RPMI7951 (cell line): ENCODE measurements at places on chromosomes 2 and 18. TPM values are rescaled to one million over a fixed set of nuclear protein-coding genes. Genes with fewer than 3 reads are reported as not detected.

- DNase-seq = no peak
Observed at GRCh38 chr2:23953625-23954024, 13.4 kb downstream of the UBXN2A start.

DNA sequence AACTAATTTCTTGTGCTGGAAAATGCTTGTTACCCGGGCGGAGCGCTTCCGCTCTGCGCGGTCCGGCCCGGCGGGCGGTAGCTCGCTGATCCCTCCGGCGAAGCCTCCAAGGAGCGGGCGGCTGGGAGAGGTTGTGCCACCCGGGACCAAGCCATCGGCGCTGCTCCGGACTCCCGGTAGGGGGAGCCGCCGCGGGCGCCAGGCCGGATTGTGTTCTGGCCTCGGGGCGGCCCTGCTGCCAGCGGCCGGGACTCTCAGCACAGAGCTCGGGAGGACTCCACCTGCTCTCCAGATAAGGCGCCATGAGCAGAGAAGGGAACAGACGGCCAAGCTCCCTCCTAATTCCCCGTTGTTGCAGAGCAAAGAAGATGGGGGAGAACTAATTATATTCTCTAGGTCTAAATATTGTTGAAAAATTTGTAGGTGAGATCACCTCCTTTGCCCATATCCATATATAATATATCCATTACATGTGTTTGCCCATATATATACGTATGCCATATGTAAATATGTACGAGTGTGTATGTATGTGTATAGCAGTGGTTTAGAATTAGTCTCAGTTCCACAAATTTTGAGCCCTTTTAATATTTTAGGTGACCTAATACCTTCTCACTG, 13.8 kb upstream of the SATB2 start:
- peak; percentile 65 for DNase-seq

DNA sequence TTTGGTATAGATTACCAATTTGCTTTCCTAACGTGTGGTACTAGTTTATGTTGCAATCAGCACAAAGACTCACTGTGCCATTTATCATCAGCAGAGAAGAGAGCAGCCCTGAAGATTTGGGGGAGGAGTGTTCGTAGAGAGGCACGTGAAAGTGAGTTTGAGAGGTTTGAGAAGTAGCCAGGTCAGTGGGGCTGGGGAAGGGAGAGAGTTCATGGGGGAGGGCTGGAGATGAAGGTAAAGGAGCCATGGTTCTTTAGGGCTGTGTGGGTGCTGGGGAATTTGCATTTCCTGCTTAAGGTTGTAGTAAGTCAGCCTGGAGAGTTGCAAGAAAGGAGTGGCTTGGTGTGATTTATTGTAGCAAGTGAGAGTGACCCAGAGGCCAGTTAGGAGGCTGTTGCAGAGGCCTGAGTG, 172.1 kb downstream of the NEDD4L start:
- DNase-seq = peak; percentile 25

- peak; percentile 64 for DNase-seq
Observed at GRCh38 chr18:23228102-23229061, 93.1 kb downstream of the CABLES1 start.

GRCh38 chr2:215718890-215719289, 283.0 kb upstream of the FN1 start:
- DNase-seq = no peak

GRCh38 chr18:22399949-22400348, 17.8 kb downstream of the CTAGE1 start:
- DNase-seq = peak; percentile 19

DNA sequence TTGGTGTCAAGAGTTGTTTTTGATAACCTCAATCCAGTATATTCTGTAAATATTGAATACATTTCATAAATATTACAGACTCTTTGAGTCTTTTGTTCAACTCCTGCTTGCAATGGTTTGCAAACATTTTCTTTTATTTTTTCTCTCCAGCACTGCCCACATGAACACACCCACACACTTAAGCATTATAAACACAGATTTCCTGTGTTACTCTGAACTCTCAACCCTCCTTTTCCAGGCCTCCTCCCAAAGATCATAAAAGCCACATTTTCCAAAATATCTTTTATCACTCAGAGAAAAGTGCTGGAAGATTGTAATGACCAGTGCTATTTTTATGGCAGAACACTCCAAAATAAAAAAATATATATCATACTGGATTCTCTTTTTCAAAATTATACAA, 20.5 kb downstream of the ARHGAP25 start:
- no peak for DNase-seq

DNA sequence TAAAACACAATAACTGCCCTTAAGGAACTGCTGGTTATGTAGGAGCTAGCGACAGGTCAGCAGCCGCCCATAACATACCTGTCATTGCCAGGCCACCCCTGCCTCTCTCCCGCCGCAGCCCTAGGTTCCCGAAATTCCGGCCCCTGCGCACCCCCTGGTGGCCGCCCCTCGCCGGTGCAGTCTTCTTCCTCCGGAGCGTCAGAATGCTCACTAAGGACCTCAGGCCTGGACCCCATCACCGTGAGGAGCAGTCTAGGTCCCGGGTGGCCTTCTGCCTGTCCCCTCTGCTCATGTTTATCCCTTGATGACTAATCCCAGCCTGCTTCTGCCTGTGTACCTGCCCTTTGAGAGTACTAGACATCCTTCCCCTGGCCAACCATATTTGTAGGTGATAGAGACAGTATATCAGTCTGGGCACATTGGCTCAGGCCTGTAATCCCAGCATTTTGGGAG, 115.7 kb upstream of the SLC1A4 start:
- DNase-seq = peak; percentile 40

DNA sequence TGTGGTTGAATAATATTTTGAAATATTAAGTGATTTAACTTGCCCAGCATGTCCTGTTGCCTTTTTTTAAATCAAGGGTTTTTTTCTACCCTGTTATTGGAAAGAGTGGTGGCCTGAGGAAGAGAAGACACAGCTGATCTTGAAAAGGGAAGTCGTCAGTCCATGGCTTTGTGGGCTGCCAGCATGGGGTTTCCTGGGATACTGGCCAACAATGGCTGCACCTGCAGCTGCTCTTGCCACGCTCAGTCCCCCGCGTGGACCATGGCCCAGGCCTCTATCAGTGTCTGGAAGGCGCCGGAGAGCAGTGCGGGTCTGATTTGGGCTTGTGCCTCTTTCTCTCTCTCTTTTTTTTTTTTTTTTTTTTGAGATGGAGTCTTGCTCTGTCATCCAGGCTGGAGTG, 99.3 kb downstream of the ASB1 start:
- peak; percentile 20 for DNase-seq

GRCh38 chr18:66564236-66564635, 39.7 kb downstream of the CDH19 start:
- no peak for DNase-seq

DNA sequence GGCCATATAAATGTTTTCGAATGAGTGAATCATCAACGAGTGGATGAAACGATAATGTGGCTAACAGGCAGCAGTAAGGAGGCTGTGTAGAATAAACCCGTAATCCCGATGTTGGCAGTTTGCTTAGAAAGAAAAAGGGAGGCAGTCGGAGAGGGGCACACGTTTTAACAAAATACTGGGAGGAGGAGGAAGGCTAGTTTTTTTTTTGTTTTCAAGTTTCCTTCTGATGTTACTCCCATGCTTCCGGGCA, 476 bp upstream of the MSH2 start:
- peak; percentile 37 for DNase-seq

DNA sequence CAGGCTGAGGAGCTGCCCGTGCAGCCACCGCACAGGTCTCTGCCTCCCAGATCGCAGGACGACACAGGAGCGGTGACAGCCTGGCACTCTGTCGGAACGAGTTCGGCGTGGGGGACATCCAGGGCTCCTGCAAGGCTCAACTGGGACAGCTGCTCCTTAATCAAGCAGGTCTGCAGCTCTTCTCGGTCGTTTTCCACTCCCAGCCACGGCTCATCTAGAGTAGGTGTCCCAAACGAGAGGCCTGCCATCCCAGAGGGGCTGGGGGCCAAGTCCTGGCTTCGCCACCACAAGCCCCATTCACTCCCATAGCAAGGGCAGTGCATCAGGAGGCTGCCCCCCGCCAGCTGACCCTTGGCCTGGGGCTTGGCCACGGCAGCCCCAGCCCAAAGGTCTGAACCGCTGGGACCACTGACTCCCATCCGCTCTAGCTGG, 22.5 kb downstream of the PASK start:
- DNase-seq = no peak

DNA sequence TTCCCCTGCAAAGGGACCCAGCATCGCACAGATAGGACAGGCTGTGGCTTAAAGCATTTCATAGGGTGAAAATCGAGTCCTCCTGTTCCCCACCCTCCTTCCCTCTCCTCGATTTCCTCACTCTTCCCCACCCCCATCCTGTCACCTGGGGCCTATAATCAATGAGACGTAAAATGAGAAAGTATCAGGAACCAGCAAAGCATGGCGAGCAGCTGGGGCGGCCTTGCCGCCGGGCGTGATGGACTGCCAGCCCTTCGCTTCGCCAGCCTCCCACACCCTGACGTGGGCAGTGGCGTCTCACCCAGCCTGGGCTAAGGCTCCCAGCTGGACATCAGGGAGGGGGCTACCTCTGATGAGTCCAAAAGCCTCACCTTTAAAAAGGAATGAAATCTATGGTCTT, 11.1 kb downstream of the SLC30A3 start:
- no peak for DNase-seq

GRCh38 chr18:5152343-5153020, 44.6 kb downstream of the AKAIN1 start:
- DNase-seq = no peak

- DNase-seq = peak; percentile 15
Observed at GRCh38 chr18:34773961-34774766, 64.1 kb downstream of the DTNA start.

DNA sequence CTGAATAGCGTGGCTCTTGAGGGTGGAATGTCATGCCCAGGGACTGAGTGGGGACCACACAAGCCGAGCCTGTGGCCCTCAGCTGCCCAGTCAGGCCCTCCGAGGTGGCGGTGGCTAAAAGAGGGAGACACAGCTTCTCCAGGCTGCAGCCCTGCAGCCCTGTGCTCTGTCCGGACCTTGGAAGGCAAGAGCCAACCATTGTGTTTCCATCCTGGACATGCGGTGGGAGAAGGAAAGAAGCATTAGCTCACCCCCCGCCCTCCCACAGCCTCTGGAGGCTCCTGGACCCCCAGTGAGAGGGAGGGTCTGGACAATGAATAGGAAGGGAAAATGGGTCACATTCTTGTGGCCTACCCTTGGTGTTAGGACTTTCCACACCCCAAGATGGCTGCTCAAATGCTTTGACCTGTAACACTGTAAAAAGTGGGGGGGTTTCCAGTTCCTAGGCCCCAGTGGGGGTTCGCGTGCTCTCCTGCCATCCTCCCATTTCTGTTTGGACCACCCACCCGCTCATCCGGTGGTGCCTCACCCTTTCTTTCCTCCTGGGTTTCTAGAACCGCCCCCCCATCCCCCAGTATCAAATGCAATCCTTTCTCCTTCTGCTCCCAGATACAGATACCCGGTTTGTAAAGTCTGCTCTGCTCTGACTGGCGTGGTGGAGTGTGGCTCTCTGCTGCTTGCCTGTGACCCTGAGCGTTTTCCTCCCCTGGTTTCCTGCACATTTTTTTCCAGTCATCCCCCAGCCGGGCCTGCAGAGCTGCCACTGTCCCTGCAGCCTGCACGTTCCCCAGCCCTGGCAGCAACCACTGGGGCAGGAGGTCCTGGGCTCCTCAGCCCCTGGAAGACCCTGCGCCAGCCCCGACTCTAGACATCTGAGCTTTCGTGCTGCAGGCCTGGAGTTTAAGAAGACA, 36.3 kb upstream of the SMAD7 start:
- no peak for DNase-seq

- DNase-seq = no peak
Observed at GRCh38 chr2:65073879-65074565, 17.8 kb downstream of the CEP68 start.

DNA sequence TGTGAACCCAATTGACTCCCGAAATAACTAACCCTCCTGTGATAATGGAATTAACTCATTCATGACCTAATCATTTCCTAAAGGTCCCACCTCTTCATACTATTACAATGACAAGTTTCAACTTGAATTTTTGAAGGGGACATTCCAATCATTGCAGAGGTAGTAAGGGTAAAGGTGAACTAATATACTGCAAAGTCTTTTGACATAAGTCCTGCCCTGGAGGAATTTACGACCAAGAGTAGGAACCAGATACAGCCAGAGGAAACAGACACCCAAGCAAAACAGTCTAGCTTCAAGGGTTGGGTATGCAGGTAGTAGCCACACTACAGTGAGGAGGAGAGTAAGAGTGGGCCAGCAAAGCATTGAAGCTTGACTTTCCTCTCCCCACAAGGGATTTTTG, 1.2 kb upstream of the SRBD1 start:
- DNase-seq = no peak

DNA sequence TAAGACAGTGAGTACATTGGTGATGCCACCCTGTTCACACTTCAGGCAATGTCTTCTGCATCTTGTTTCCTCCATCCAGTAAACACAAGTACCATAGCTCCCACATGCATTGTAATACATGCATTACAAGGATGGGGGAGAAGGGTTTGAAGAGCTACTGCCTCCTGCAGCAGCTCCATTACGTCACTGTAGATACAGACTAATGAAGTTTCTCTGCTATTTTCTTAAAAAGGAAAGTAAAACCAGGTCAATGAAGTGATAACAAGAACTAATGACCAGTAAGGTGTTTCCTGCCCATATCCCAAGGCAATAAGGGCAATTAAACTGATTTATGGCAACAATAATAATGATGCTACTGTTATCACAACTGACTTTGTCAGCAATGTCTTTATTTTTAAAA, 18.2 kb upstream of the BBS5 start:
- DNase-seq = no peak

DNA sequence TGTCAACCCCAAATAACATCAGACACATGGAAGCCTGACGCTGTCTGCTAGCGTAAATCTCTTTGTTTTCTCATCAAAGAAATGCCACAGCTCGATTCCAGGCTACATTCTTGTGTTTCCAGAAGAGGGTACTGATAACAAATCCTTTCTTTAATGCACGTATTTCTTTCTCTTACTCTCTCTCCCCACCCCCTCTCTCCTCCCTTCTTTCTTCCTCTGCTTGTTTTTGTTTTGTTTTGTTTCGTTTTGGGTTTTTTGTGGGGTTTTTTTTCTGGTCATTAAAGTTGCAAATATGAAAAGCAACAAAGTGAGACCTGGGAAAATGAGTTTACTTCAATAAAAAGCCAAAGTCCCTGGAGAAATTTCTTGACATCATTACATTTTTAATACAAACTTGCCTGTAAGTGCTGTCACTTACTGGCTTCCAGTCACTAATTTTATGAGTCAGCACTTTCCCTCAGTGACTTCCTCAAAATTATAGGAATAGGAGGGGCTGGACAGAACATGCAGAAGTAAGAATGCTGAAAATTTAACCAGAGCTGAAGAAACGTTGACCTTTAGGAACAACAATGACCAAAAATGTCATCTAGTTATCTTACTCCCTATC, 106.7 kb upstream of the NABP1 start:
- peak; percentile 81 for DNase-seq

GRCh38 chr18:31555971-31556747, 35.5 kb upstream of the TTR start:
- DNase-seq = peak; percentile 45

CENPA gene
- 67.8 and 82.6 TPM in 2 replicates for total RNA-seq

C2orf78 gene
- not detected in 2 replicates for total RNA-seq

SLC9A4 gene
- total RNA-seq = not detected in 2 replicates

SDC1 gene
- total RNA-seq = 28.8 and 42.3 TPM in 2 replicates

KYNU gene
- total RNA-seq = 25.5 and 31.6 TPM in 2 replicates

ACVR1C gene
- 0.10 and 0.12 TPM in 2 replicates for total RNA-seq

VWC2L gene
- total RNA-seq = not detected in 2 replicates
